ENCODE measurements at places on chromosomes 16 and 17. TPM values are rescaled to one million over a fixed set of nuclear protein-coding genes. Genes with fewer than 3 reads are reported as not detected.

MMP2 gene
- total RNA-seq, result not detected

CA7 gene
- not detected for total RNA-seq

NLRC3 gene
- 20.5 TPM for total RNA-seq

WWOX gene
- total RNA-seq, result 17.2 TPM

CLEC18A gene
- 0.24 TPM for total RNA-seq

GRCh38 chr16:87459833-87460232 is 33.0 kb downstream of the ZCCHC14 start:
- no peaks in the 10 kb centered on the region for H3K27me3 ChIP-seq
- H3K36me3 ChIP-seq, result peaks cover 13% of the 10 kb centered on the region
- no peak overlapping the region for H3K4me3 ChIP-seq
- DNase-seq, result no peak

GRCh38 chr16:12087901-12088421 is 111.4 kb downstream of the SNX29 start:
- no peaks in the 10 kb centered on the region for H3K27me3 ChIP-seq
- peak; percentile 55 for DNase-seq
- peaks cover 31% of the 10 kb centered on the region for H3K4me1 ChIP-seq
- no peak overlapping the region for H3K27ac ChIP-seq
- H3K36me3 ChIP-seq, result no peaks in the 10 kb centered on the region

GRCh38 chr16:10300905-10301304 is 85.0 kb upstream of the ATF7IP2 start:
- no peak overlapping the region for H3K4me3 ChIP-seq
- no peak for DNase-seq
- H3K4me1 ChIP-seq, result no peaks in the 10 kb centered on the region
- H3K27me3 ChIP-seq, result no peaks in the 10 kb centered on the region

DNA sequence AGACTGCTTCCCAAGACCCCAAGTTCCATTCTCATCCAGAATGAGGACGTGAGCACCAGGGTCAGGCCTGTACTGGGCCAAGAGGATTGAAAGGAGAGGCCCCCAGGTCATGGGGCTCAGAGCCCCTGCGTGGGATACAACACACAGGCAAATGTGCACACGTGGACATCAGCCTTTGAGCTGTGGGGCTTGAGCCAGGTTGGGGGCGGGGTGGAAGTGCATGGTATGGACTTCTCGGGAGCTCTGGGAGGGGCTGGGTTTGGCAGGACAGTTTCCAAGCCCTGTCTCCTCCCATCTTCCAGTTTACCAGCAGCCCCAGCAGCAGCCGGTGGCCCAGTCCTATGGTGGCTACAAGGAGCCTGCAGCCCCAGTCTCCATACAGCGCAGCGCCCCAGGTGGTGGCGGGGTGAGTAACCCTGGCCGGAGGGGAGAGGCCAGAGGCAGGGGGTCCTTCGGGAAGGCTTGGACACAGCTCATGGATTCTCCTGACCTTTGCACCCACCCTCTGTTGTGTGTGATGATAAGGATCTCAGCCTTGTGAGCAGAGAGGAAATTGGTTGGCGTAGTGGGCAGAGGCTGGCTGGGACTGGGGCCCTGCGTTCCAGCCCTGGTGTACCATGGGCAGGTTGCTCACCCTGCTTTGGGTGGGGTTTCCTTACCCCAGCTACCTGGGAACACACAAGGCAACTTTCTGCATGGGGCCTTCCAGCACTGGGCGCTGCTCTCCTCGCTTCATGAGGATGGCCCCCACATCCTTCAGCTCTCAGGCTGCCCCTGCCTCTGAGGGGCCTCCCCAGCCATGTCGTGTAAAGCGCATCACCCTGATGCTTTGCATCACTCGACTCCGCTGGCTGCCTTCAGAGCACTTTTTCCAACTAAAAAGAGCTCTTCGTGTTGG is 10.4 kb upstream of the LASP1NB start:
- peaks cover 61% of the 10 kb centered on the region for H3K36me3 ChIP-seq
- no peak for DNase-seq
- no peaks in the 10 kb centered on the region for H3K4me1 ChIP-seq
- H3K27ac ChIP-seq, result no peak overlapping the region
- H3K27me3 ChIP-seq, result no peaks in the 10 kb centered on the region

GRCh38 chr17:7476494-7476893 is 2.9 kb downstream of the ZBTB4 start:
- H3K36me3 ChIP-seq, result no peaks in the 10 kb centered on the region
- no peaks in the 10 kb centered on the region for H3K27me3 ChIP-seq
- H3K27ac ChIP-seq, result no peak overlapping the region
- no peak for DNase-seq

- H3K4me3 ChIP-seq, result no peak overlapping the region
- H3K36me3 ChIP-seq, result no peaks in the 10 kb centered on the region
- H3K27ac ChIP-seq, result no peak overlapping the region
- no peak for DNase-seq
Measured at GRCh38 chr16:63361032-63361624, 1324.9 kb upstream of the CDH8 start.

GRCh38 chr17:49696233-49696761 is 11.5 kb downstream of the SLC35B1 start:
- H3K4me3 ChIP-seq, result no peak overlapping the region
- peak; percentile 30 for DNase-seq
- peaks cover 6% of the 10 kb centered on the region for H3K36me3 ChIP-seq
- no peaks in the 10 kb centered on the region for H3K27me3 ChIP-seq
- H3K4me1 ChIP-seq, result peaks cover 20% of the 10 kb centered on the region

GRCh38 chr16:47037396-47037745 is 63.9 kb upstream of the DNAJA2 start:
- no peak for DNase-seq
- H3K4me1 ChIP-seq, result peaks cover 7% of the 10 kb centered on the region
- no peaks in the 10 kb centered on the region for H3K27me3 ChIP-seq
- H3K27ac ChIP-seq, result no peak overlapping the region

DNA sequence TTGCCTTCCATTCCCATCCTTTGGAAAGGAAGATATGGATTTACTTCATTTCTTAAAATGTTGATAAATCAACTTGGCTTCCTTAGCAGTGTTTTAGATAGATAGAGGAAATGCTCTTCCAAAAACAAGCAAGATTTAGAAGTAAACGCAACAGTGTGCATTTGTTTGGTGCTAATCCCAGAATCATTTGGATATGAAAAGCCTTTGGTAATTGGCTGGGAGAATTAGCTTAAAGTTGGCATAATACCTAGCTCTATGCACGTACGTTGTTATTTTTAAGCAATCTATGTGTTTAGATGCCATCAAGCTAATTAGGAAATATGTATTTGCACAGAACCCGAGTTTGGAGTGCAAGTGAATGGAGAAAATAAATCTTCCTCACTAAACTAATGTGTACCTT is 415.3 kb downstream of the GRIN2A start:
- H3K27ac ChIP-seq, result no peak overlapping the region
- DNase-seq, result no peak
- H3K27me3 ChIP-seq, result no peaks in the 10 kb centered on the region
- H3K4me1 ChIP-seq, result no peaks in the 10 kb centered on the region
- no peak overlapping the region for H3K4me3 ChIP-seq

- H3K4me1 ChIP-seq, result no peaks in the 10 kb centered on the region
- H3K27ac ChIP-seq, result no peak overlapping the region
- H3K4me3 ChIP-seq, result no peak overlapping the region
- H3K36me3 ChIP-seq, result no peaks in the 10 kb centered on the region
Measured at GRCh38 chr17:37779554-37779953, 34.7 kb upstream of the HNF1B start.

DNA sequence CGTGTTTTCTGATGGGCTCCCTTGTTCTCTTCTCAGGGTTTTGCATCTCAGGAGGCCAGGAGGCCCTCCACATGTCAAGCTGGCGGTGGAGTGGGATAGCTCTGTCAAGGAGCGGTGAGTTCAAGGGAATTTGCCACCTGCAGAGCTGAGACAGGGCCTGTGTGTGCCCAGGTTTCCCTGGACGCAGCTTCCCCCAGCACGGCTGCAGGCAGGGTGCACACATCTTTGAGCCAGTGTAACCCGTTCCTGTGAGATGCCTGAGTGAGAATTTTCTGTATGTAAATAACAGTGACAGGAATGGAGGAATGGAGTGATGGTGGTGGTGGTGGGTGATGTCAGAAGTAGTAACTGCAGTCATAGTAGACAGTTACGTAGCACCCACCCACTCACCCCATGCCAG is 54.8 kb downstream of the USP43 start:
- no peak overlapping the region for H3K27ac ChIP-seq
- H3K4me3 ChIP-seq, result no peak overlapping the region
- no peak for DNase-seq
- no peaks in the 10 kb centered on the region for H3K27me3 ChIP-seq

DNA sequence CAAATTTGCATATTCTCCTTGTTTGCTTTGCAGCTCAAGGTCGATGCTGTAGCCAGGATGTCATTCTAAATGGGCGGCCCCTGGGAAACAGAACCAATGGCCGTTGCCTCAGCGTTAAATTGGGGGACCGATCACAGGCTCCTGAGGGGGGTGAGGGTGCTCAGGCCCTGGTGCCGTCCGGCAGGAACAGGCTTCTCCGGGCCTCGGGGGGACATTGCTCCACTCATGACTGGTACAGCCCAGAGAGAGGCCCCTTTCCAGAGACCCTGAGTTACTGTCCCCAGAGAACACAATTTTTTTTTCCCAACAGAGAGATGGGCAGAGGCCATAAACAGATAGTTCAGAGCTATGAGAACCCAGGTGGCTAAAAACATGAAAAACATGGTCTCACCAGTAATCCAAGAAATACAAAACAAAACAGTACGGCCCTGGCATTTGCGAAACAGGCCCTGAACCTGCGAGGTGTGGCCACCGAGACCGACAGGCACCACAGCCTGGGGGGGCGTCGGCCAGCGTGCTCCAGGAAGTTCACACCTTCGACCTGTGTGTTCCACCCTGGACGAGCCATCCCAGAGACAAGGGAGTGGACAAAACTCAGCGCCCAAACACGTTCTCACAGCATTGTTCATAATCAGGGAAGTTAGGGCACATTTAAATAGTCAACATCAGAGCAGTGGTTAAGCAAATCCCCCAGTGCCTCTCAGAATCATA is 82.8 kb downstream of the METRNL start:
- no peak overlapping the region for H3K27ac ChIP-seq
- no peaks in the 10 kb centered on the region for H3K4me1 ChIP-seq
- no peaks in the 10 kb centered on the region for H3K36me3 ChIP-seq
- DNase-seq, result no peak

DNA sequence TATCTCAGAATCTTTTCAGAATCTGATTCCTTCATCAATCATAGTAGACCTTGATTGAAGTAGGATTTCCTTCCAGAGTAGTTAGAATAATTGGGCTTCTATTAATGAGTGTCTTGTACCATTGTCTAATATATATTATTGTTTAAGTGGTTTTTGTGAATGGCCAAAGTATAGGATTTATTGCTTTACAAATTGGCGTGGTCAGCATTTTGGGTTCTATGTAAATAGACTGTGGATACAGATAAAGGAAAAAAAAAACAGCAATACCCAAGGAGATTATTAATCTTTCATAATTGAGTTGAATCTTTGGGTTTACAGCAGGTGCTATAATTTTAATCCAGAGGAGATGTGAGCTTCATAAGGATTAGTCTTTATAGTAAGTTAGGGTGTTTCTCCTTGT is 64.3 kb downstream of the AP2B1 start:
- no peak overlapping the region for H3K27ac ChIP-seq
- DNase-seq, result no peak
- no peaks in the 10 kb centered on the region for H3K4me1 ChIP-seq
- peaks cover 21% of the 10 kb centered on the region for H3K36me3 ChIP-seq

DNA sequence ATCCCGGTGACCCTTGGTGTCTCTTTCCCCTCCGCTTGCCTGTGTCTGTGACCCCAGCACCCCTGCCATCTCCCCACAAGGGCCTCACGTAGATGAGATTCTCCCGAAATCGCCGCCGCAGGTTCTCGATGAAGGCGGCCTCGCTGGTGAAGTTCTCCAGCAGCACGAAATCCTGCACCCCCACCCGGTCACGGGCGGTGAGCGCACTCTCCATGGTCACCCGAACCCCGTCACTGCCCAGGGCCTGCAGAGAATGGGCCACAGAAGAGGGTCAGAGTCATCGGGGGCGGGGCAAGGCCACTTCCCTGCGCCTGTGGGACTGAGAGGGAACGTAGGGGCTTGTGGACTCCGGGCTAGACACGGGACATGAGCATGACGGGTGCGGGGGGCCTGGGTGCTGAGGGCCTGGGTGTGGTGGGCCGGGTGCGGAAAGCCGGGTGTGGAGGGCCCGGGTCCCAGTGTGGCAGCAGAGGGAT is 8.4 kb downstream of the MYO1C start:
- H3K27me3 ChIP-seq, result no peaks in the 10 kb centered on the region
- no peak for DNase-seq
- no peak overlapping the region for H3K27ac ChIP-seq
- H3K4me1 ChIP-seq, result peaks cover 21% of the 10 kb centered on the region
- no peaks in the 10 kb centered on the region for H3K36me3 ChIP-seq

- DNase-seq, result no peak
- H3K27me3 ChIP-seq, result no peaks in the 10 kb centered on the region
- no peak overlapping the region for H3K27ac ChIP-seq
- no peaks in the 10 kb centered on the region for H3K36me3 ChIP-seq
Measured at GRCh38 chr16:75697571-75697970, 3.7 kb downstream of the DUXB start.

GRCh38 chr16:46822270-46822669 is 8.7 kb downstream of the C16orf87 start:
- H3K36me3 ChIP-seq, result no peaks in the 10 kb centered on the region
- H3K4me1 ChIP-seq, result peaks cover 5% of the 10 kb centered on the region
- no peak overlapping the region for H3K4me3 ChIP-seq
- H3K27me3 ChIP-seq, result no peaks in the 10 kb centered on the region

GRCh38 chr17:79461041-79461440 is 149.8 kb downstream of the RBFOX3 start:
- H3K4me3 ChIP-seq, result no peak overlapping the region
- no peaks in the 10 kb centered on the region for H3K27me3 ChIP-seq
- DNase-seq, result no peak
- no peak overlapping the region for H3K27ac ChIP-seq
- no peaks in the 10 kb centered on the region for H3K4me1 ChIP-seq

DNA sequence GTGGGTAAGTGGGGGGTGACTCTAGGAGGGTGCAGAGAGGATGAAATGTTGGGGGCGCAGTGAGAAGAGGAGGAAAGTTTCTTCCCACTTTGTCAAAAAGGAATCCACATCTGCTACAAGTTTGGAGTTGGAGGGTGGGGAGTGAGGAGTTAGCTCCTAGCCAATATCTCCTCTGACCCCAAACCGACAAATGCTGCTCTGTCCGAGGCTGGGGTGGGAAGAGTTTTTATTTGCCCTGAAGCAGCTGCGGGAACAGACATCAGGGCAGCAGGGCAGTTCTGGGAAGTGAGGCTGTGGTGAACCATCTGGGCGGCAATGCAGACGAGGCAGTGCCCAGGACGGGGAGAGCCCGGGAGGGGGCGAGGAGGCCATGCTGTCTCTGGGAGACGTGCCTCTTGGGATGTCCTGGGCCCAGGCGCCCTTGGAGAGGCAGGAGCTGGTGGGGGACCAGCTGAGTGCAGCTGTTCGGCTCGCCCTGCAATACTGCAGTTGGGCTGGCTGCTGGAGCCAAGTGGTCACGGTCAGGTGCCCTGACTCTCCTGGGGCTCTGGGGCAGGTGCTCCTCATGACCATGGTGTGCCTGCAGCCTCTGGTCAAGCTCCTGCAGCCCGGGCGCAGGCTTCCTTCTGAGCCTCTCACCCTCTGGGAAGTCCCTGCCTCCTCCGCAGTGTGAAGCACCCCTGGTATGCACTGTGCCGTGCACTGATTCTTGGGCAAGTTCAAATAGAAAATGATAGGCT is 6.4 kb upstream of the SOCS3 start:
- DNase-seq, result no peak
- peaks cover 5% of the 10 kb centered on the region for H3K4me1 ChIP-seq
- no peaks in the 10 kb centered on the region for H3K27me3 ChIP-seq
- no peak overlapping the region for H3K27ac ChIP-seq
- H3K4me3 ChIP-seq, result no peak overlapping the region
